DMS 273 treated with DMSO at 0.1 percent for 48 hours (cell line): ENCODE measurements at places on chromosomes 12 and 14.
A peak's percentile ranks its signal among the peaks of the same experiment; 100 is the strongest.

GRCh38 chr12:48816143-48816854 lies 2.0 kb upstream of the CACNB3 start:
- no peak for DNase-seq

GRCh38 chr12:66321435-66321834 lies 19.1 kb downstream of the HELB start:
- no peak for DNase-seq

- DNase-seq = no peak
These were observed 13.8 kb downstream of the EXOC5 start for GRCh38 chr14:57254884-57255283.

DNA sequence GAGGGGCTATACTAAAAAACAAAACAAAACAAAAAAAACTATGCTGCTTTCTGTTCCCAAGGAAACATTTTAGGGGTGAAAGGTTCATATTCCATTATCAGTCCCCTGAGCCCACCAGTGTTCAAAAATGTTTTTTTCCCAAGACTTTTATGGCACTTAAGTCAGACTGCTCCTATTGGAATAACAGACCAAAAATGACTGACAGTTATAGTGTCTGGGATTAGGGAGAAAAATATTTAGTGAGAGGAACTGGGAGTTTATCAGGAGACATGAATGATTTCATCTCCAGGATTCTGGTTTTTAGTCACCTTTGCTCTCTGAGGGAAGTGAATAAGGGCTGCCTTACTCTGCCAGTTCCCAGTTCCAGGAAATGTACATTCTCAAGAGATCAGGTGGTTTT lies 68.0 kb downstream of the PDE3A start:
- DNase-seq = no peak

DNA sequence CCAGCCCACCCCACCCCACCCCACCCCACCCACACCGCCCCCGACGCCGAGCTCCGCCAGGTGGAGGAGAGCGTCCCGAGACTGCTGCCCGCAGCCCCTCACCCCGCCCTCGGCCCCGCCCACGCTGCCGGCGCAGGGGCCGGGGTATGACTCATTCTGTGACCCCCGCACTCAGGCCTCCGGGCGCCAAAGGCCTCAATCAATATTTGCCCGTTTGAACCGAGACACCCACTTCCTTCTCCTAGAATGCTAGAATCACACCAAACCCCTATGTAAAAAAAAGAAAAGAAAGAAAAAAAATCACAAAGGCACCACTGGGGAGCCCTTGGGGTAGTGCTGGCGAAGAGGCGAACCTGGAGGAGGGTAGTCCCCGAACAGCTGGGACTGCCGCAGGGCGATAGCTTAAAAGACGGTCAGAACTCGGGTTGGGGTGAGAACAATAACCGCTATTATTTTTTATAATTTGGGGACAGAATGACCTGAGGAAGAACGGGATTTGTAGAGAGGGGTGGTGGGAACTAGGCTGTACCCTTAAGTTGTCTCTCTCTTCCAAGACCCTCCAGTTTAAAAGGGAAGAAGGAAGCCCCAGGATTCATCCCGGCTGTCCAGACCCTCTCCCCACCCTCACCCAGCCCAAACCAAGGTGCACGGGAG lies 894 bp downstream of the KRT8 start:
- no peak for DNase-seq

DNA sequence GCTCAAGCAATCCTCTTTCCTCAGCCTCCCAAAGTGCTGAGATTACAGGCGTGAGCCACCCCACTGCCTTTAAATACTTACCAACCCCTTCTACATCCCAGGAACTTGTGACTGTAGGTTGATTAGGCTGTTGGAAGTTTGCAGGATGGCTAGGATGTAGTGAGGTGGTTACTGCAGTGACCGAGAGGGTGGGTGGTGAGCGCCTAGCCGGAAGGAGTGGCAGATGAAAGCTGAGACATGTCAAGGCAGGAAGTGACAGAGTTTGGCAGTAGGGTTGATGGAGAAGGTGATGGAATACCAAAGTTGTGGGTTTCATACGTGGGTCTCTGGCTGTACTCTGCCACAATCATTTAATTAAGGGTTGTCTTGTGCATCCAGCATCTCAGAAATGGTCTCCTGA lies 13.5 kb downstream of the B4GALNT3 start:
- DNase-seq = no peak

- DNase-seq = no peak
These were observed 18.3 kb downstream of the SLC25A47 start for GRCh38 chr14:100341301-100342031.

GRCh38 chr12:67377541-67377940 lies 108.4 kb downstream of the CAND1 start:
- DNase-seq = no peak

- no peak for DNase-seq
These were observed 170.9 kb downstream of the SEC23A start for GRCh38 chr14:38931969-38932652.

GRCh38 chr12:71425568-71426299 lies 13.9 kb upstream of the LGR5 start:
- no peak for DNase-seq

- no peak for DNase-seq
These were observed 144.1 kb upstream of the AMIGO2 start for GRCh38 chr12:47223848-47224213.

DNA sequence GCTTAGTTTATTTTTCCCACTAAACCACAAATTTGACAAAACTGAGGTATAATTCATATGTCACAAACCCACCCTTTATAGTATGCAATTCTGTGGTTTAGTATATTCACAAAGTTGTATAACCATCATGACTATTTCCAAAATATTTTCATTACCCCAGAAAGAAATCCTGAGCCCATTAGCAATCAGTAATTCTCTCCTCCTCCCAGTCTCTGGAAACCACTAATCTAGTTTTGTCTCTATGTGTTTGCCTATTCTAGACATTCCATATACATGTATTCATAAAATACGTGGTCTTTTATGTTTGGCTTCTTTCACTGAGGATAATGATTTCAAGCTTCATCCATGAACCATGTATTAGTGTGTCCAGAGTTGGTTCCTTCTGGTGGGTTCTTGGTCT lies 267.6 kb downstream of the AEBP2 start:
- no peak for DNase-seq

GRCh38 chr14:64266239-64266638 lies 27.9 kb downstream of the ESR2 start:
- DNase-seq = no peak

DNA sequence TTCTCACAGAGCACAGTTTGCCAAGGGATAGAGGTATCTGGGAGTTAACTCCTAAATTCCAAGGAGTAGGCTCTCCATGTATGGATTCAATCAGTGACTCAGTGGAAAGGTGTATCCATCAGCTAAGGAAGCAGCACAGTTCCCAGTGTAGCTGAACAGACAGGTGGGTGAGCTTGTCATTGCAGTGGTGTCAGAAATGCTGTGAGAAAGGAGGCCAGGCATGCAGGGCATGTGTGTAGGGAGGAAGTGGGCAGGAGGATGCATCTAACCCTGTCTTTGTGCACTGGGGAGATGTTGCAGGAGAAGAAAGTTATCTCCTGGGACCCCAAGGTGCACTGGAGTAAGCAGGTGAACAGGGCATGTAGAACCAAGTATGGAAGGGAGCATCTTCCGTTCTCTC lies 539.0 kb downstream of the VRK1 start:
- no peak for DNase-seq

DNA sequence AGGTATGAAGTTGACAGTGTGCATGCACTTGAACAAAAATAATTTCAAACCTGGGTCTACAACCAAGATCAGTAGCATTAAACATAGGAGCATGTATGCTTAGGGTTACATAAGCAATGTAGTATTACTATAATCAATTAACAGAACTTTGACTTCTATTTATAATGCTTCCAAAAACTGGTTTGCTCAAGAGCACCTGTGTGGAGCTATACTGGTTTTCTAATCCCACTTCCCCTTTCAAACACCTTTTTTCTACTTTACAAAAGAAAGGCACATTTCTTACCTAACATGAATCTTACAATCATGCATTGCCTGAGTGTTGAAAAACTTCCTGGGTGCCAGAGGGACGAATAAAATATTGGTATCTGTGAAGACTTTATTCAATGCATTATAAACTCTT lies 72.7 kb downstream of the EFCAB11 start:
- DNase-seq = no peak

- no peak for DNase-seq
These were observed 245.7 kb downstream of the FUT8 start for GRCh38 chr14:65658202-65658601.

DNA sequence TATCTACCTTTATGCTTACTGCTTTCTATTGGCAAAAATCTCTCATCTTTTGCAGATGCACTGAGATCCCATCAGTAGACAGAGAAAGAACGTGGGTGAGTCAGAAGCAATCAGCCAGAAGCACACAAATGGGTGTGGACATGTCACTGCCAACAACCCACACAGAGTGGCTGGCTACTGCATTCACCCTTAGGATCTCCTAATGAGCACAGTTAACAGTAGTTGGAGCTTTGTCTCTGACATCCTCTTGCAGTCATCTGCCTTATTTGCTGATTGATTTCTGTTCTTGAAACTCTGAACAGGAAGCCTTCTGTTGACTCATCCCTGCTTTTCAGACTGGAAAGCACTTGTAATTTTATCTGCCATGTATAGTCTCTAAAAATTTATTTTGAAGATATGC lies 117.2 kb downstream of the RGS6 start:
- DNase-seq = no peak

- DNase-seq = no peak
These were observed 44.8 kb upstream of the TMPO start for GRCh38 chr12:98470469-98471082.

DNA sequence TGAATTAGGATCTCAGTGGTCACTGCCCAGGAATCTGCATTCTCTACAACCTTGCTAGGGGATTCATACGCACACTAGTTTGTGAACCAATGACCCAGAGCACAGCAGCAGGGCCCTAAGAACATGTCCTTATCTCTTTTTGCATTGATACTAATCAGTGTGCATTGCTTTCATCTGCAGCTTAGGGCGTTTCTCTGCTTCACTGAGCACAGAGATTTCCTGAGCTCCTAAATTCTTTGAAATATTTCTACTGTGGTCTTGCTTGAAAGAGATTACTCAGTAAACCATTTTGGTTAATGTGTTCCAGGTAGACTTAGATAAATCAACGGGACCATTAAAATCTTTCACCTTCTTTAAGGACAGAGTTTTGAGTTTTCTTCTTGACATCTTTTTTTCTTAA lies 351.3 kb upstream of the KITLG start:
- DNase-seq = no peak

- DNase-seq = no peak
These were observed 22.2 kb upstream of the CFAP54 start for GRCh38 chr12:96466939-96467751.

DNA sequence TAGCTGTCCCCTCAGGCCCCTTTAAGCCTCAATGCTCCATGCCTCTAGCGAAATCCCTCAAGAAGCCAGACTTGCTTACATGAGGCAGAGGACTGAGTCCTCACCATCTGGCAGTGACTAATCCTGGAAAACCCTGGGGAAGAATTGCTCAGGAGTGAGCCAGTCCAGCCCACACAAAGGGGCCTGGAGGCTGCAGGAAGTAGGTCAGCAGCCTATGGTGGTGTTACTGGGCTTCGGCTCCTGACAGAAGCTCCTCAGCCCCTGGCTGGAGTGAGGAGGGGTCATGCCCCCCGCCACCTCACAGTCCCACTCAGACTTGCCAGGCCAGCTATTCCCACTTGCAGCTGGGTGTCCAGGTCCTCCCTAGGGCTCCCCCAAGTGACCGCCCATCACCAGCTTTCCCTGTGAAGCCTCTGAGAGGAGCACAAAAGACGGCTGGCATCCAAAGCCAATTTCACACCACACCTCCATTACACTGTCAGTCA lies 250.5 kb downstream of the DPF3 start:
- DNase-seq = peak; percentile 89

DNA sequence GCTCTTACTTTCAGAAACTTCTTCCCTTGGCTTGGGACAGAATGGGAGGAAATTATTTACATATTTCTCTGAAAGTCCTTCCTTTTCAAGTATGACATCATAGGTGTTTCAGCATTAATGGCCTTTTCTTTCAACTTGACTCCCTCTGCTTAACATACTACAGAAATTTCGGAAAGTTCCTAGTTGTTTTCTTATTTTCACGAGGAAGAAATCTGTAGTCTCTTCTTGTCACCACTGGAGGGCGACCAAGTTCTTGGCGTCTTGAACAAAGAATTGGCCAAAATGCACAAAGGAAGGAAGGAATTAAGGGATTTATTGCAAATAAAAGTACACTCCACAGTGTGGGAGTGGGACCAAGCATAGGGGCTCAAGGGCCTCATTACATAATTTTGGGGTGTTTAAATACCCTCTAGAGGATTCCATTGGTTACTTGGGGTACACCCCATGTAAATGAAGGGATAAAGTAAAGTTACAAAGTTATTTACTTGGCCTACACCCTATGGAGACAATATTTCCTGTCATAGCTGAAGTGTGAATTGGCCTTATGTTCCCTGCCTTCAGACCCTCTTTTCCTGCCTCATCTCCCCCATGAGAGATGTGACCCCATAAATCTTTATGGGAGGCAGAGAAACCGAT lies 70.4 kb downstream of the RPL10L start:
- no peak for DNase-seq

DNA sequence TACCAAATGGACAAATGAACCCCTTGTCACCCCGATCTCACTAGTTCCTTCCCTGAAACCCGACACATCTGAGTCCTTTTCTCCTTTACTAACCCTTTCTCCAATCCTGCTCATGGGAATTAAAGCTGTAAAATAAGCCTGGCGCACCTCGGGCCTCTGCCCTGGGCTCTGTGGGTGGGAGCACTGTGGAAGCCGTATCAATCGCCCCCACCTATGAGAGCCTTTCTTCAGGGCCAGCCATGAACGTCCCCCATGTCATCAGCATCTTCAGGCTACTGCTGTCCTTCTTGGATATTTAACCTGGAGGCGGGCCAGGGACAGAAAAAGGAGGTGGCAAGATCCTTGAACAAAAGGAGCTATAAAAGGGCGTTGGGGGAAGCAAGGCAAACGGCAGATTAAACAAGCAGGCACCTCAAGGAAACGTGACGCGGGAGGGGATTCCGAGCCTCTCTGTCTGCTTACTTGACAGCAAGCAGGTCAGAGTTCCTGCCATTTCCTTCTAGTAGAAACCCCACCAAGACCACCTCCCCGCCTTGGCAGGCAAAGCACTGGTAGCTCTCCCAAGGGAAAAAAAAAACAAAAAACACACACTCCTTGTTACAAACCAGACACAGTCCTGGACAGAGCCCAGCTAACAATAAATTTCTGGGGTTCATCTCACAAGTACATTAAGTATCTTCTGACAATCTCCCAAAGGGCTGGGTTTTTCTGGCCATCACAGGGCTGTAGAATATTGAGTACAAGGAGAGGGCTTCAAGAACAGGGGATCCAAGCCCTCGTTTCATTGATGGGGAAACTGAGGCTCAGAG lies 62.9 kb downstream of the DPF3 start:
- no peak for DNase-seq

GRCh38 chr14:22794551-22794951 lies 20.7 kb downstream of the SLC7A7 start:
- DNase-seq = no peak

GRCh38 chr14:72844524-72844923 lies 49.4 kb downstream of the DPF3 start:
- DNase-seq = no peak

- DNase-seq = peak; percentile 50
These were observed 51.5 kb upstream of the CMKLR1 start for GRCh38 chr12:108390495-108391203.
